ENCODE measurements at places on chromosomes 7 and 10.

GRCh38 chr7:27677912-27678612 lies 15.4 kb upstream of the HIBADH start:
- no peak for DNase-seq

DNA sequence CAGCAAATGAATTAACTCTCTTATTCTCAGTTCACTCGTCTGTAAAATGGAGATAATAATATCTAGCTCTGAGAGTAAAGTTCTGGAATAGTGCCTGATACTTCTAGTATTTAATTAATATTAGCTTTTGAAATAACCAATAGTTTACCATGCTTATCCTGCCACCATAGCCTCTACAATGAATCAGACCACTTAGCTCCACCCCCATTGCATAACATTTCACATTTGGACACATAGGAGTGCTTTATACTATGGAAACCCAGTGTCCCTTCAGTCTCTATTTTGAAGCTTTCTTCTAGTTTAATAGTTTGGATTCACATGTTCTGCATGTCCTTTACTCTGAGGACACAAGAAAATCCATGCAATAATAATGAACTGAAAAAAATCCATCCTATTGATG lies 427.3 kb upstream of the C7orf33 start:
- DNase-seq: no peak

GRCh38 chr10:59108886-59109288 lies 67.6 kb upstream of the PHYHIPL start:
- no peak for DNase-seq

- DNase-seq: no peak
Observed at GRCh38 chr7:139942636-139943035, 113.6 kb downstream of the TBXAS1 start.

GRCh38 chr10:127815147-127815546 lies 77.6 kb downstream of the CLRN3 start:
- no peak for DNase-seq

DNA sequence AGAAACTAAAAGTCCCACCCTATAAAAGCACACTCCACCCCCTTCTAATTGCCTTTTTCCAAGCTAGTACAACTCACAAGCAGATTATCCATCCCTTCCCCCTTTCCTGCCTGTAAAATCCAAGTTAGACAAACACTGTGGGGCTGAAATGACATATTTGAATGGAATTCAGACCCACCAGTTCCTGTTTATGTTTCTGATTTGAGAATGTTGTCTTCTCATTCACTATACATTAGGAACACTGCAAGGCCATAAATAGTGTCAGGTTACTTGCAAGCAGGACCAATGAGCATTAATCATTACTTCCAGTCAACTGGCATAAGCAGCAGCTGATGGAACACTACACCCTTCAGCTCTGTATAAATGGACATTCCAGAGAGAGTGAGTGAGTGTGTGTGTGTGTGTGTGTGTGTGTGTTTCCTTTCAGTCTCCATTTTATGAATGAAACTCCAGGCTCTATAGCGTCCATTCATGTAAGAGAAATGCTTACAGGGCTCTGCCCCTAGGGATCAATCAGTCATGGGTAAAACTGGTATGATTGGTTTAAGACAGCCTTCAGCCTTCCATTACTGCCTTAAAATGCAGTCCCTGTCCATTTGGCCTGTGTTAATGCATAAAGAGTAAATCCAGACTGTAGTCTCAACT lies 69.3 kb downstream of the ETV1 start:
- no peak for DNase-seq

- DNase-seq: no peak
Observed at GRCh38 chr7:27080844-27081436, 14.9 kb downstream of the HOXA1 start.

- no peak for DNase-seq
Observed at GRCh38 chr7:28181416-28181815, 821 bp upstream of the JAZF1 start.

DNA sequence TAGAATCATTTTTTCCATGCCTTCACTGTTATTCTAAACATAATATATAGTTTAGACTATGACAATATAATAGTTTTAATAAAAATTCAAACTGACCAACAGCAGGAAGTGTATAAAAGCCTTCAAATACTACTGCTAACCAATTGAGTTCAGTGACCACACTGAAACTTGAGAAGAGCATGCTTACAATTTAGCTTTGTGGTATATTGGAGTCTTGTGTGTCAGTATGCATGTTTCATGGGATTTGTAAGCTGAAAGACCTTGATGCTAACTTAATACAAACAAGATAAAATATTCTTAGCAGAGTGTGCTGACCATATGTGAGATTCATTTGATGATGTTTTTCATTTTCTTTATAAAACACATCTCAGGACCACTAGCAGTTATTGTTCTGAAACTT lies 395.5 kb downstream of the SUGCT start:
- DNase-seq: no peak

Measured in stimulated activated CD4-positive, alpha-beta T cell treated with anti-CD3 and anti-CD28 coated beads, TNF-alpha, amount 100 ng/mL, for 1 hour (primary cell).